ENCODE measurements at places on chromosomes 7 and 10.

GRCh38 chr7:77944183-77945182 lies 145.9 kb downstream of the PHTF2 start:
- DNase-seq, result no peak

DNA sequence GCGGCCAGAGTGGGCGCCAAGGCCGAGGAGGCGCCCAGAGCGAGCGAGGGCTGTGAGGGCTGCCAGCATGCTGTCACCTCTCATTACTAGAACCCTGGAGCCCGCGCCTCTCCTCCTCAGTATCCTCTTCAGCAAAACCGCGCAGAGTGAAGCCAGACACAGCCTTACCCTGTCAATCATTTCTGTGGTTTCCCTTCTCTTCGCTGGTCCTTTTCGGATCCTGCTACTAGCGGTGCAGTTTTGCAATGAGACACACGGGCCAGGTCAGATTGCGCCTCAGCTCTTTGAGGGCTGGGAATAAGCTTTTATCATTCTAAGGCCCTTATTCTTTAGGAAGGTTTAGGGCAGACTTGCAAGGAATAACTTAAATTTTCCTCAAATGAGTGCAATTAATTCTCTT lies 55.5 kb upstream of the FAM171A1 start:
- DNase-seq, result no peak

DNA sequence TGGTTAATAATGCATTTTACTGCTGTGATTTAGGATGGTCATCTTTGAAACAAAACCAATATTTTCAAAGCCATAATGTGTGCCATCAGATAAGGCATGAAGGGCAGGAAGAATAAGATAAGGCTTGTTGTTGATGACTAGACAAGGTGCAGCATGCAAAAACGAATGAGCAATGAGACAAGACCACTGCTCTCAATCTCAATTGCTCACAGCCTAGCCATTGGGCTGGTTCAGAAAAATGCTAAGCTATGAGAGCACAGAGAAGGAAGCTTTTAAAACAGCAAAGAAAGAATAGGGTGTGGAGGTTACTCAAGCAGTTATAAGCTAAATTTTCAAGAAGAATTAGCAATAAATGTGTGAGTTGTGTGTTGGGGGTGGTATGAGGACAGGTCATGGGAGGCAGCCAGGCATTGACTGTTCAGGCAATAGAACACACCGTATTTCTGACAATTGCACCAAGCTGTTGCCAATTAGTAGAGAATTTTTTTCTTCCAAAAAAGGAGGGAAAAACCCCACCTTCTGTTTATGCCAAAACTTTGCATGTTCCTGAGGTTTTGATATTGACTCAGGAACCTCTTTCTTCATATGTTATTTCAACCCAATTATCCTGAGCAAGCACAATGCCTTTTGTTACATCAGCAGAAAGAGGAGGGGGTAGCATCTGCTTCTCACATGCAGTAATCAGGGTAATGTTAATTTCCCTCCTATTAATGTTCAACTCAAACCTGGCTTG lies 276.5 kb downstream of the HDAC9 start:
- no peak for DNase-seq

GRCh38 chr10:92572362-92573090 lies 1.4 kb downstream of the IDE start:
- DNase-seq, result no peak

DNA sequence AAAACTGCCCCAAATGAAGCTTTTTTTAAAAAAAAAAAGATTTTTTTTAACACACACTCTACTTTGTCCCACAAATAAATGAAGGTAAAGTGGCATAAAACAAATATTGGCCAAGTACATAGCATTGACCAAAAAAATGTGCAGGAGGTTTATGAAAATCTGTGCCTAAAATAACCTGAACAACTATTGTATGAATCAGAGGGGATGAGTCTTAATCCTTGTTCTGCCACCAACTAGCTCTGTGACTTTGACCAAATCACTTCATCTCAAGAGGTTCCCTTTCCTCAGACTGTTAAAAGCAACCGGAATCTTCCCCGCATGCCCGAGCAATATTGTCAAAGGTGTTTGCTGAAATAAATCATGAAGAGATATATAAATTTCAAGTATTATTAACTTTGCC lies 150.4 kb upstream of the NEBL start:
- no peak for DNase-seq

Measured in globus pallidus (tissue), 1 donor.